ENCODE measurements at places on chromosomes 13 and 19. TPM values are rescaled to one million over a fixed set of nuclear protein-coding genes. Genes with fewer than 3 reads are reported as not detected.

The C2CD4C gene
- 9.6 TPM for total RNA-seq

The CACNG8 gene
- total RNA-seq, result 4.3 TPM

The FSD1 gene
- 156 TPM for total RNA-seq

DNA sequence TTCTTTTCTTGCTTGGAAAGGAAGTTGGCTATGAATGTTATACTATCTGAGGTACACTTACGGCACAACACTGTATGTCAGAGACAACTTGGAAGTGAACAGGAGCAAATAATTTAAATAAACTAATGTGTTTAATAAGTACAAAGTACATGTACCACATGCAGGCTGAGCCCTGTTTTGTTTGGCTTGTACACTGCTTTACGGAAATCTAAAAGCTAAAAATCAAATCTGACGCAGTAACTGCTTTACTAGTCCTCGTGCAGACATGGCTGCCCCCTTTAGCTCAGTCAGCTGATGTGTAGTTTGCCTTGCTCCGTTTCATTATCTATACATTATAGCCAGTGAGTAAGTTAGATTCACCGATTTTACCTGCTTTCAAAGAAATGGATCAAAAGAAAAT lies 36.5 kb downstream of the TDRD3 start:
- DNase-seq, result no peak

- DNase-seq, result no peak
These were observed 3.8 kb upstream of the ZNF414 start for GRCh38 chr19:8517551-8518442.

GRCh38 chr19:38852231-38853044 lies 2.7 kb upstream of the HNRNPL start:
- peak; percentile 35 for DNase-seq

DNA sequence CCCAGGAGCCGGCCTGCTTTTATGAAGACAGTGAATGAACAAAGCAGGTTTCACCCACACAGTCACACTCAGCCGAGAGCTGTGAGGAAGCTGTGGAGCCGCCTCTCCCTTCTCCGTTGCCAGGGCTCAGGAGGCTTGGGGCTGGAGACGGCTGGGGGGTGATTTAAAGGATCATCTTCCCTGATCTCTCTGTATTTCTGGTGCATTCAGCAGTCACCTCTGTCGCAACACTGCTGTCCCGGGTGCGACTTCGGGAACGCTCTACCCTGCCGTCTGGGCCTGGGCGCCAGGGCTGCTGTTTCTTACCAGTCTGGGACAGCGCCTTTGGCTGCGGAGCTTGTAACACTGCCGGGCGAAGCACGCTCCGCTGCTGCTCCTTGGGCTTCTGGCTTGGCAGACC lies 18.1 kb downstream of the CAPS start:
- no peak for DNase-seq

The IGFL3 gene
- total RNA-seq, result not detected

The FXYD1 gene
- not detected for total RNA-seq

DNA sequence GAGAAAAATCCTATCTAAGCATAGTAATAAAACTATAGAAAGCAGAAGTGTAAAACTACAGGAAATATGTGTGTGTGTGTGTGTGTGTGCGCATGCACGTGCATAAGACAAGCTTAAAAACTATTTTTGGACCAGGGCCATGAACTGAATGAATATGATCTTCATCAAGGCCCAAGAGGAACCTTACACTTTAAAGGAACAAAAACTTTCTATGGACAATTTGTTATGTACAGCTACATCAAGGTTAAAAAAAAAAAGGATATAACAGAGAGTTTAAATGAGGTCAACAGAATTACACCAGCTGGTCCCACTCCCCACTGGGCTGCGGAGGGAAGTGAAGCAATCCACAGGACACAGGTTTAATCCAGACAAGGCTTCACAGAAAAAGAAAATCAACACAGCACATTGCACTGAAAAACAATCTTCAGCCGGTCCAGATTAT lies 151.1 kb downstream of the LHFPL6 start:
- no peak for DNase-seq

The HPN gene
- 0.29 TPM for total RNA-seq

- DNase-seq, result no peak
These were observed 37.1 kb downstream of the MLLT1 start for GRCh38 chr19:6242677-6243076.

DNA sequence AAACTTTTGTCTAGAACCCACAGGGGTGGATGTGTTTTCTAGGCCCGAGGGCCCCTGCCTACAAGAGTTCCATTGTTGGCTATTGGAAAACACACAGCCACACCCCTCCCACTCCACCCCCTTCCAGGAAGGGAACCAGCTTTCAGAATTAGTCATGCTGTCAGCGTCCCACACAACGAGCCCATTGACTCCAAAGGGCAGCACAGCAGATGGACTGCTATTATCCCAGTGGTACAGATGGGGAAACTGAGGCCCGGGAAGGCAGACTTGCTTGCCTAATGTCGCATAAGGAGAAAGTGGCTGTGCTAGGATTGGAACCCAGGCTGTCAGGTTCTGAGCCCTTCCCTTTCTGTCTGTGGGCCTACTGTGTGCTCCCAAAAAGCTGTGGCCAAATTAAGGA lies 8.1 kb upstream of the FXYD3 start:
- DNase-seq, result no peak

The LHB gene
- not detected for total RNA-seq

The FCGBP gene
- total RNA-seq, result 0.49 TPM

GRCh38 chr19:21587117-21587461 lies 81.7 kb downstream of the ZNF429 start:
- no peak for DNase-seq

- no peak for DNase-seq
These were observed 1261.3 kb upstream of the SPRY2 start for GRCh38 chr13:81602241-81602640.

The LATS2 gene
- total RNA-seq, result 2.2 TPM

- no peak for DNase-seq
These were observed 673.4 kb upstream of the ARGLU1 start for GRCh38 chr13:107241381-107241780.

GRCh38 chr13:40911341-40911740 lies 107.8 kb downstream of the ELF1 start:
- DNase-seq, result no peak

DNA sequence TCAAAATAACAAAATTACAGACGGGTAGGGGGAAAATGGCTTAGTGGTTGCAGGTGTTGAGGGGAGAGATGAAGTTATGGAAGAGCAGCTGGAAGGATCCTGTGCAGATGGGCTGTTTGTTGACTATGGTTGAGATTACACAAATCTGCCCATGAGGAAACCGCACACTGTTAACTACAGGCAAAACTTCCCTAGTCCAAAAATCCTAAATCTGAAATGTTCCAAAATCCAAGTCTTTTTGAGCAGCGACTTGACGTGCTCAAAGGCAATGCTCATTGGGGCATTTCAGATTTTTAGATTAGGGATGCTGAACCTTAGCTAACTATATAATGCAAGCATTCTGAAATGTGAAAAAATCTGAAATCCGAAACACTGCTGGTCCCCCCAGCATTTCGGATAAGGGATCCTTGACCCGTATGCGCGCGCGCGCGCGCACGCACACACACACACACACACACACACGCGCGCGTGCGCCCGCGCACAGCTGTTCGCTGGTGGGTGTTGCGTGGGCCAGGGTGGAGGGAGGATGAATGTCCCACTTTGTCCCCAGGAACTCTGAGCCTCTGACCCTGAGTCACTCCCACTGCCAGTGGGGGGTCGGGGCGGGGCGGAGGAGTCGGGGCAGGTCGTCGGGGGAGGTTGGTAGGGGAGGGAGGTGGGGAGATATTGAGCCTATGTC lies 6.8 kb downstream of the F2RL3 start:
- peak; percentile 67 for DNase-seq

GRCh38 chr19:4816202-4816949 lies 15.1 kb downstream of the TICAM1 start:
- no peak for DNase-seq

The CD320 gene
- total RNA-seq, result 45.1 TPM

DNA sequence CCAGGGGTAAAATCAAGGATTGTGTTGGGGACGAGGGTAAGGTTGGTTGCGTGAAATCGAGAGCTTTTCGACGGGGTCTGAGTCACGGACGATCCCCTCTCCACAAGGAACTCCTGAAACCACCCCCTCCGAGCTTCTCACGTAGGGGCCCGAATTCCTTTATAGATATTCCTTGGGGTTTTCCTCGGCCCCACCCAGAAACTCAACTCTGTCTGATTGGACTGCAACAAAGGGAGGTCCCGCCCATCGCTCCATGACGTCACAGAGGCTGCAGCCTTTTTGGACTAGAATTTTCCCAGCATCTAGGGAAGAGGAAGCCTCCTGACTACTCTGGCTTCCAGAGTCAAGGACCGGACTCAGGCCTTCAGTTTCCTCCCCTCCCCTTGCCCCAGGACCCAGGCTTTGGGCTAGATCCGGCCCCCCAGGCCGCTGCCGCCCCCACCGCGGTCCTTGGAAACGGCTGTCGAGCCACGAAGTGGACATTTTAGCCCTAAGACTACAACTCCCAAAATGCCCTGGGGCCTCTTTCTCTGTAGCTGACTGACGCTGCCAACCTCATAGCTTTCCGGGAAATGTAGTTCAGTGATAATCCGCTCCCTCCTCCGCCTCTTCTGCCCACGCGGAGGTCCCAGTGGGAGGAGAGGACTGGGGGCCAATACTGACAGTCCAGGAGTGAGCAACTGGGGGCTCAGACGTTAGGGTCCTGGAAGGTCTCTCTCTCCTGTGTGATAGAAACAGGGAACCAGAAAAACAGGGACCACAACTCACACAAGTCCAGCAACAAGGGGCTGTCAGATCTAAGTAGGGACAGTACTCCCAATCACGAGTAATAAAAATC lies at the start of gene IZUMO1:
Gene IZUMO1 (minus strand): TSS at position 172 of the 838 bp plus-strand sequence. CDS start 1,050 bp downstream, outside the sequence.
- DNase-seq, result peak; percentile 87

Measured in glutamatergic neuron (in vitro differentiated cells).